ENCODE measurements at places on chromosomes 4 and X. TPM values are rescaled to one million over a fixed set of nuclear protein-coding genes. Genes with fewer than 3 reads are reported as not detected.

FOXP3 gene
- not detected for total RNA-seq

ALPK1 gene
- 38.3 TPM for total RNA-seq

SATL1 gene
- total RNA-seq = under 0.01 TPM

TKTL1 gene
- not detected for total RNA-seq

PITX2 gene
- total RNA-seq = 0.89 TPM

COX7B2 gene
- not detected for total RNA-seq

RPGR gene
- total RNA-seq = 17.3 TPM

GPR119 gene
- total RNA-seq = not detected

PRR32 gene
- not detected for total RNA-seq

MTHFD2L gene
- 19.9 TPM for total RNA-seq

LONRF3 gene
- total RNA-seq = 1.00 TPM

POU3F4 gene
- total RNA-seq = not detected

BST1 gene
- 3.1 TPM for total RNA-seq

FAM184B gene
- total RNA-seq = under 0.01 TPM

ZAR1 gene
- under 0.01 TPM for total RNA-seq

GLRA2 gene
- not detected for total RNA-seq

COL4A6 gene
- total RNA-seq = 3.8 TPM

ADGRL3 gene
- 0.11 TPM for total RNA-seq

DRD5 gene
- total RNA-seq = not detected

TEC gene
- 1.3 TPM for total RNA-seq

EVC gene
- total RNA-seq = 59.4 TPM

CFAP47 gene
- total RNA-seq = 0.12 TPM

Measured in uterine smooth muscle cell (primary cell).